Left lung (tissue), 14 donors: ENCODE measurements at places on chromosomes 3 and 15. TPM values are rescaled to one million over a fixed set of nuclear protein-coding genes. Genes with fewer than 3 reads are reported as not detected.

INKA1 gene
- total RNA-seq: 6.3 TPM

TF gene
- total RNA-seq: 3.5 TPM

LRTM1 gene
- not detected for total RNA-seq

DNA sequence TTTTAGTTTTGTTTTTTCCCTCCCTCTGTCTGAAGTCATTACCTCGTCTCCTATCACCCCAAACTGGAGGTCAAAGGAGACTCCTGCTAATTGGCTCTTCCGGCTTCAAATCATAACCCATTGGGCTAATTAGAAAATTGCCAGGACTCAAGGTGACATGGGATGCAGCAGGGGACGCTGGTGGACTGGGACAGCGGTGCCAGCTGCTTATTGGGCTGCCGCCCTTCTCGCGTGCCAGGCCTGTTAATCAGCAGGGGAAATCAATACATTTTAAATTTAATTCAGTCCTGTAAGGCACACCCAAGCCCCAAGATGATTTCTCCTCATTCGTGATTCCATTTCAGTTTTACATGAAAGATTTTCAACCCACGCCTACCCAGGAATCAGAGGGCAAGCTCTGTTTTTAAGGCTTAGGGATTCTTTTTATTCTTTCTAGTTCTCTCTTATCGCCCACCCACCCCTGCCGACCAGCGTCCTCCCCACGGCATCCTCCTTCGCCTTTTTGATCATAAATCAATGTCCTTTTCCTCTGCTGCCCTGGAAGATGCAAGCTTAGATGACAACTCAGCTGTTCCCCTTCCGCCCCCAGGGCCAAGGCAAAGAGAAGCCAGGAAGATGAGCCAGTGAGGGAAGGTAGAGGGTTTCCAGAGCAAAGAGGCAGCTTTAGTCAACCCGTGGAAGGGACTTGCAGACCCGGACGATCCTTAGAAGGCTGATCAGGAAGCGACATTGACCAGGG lies 329.6 kb downstream of the UACA start:
- no peaks in the 10 kb centered on the region for H3K27me3 ChIP-seq
- no peak overlapping the region for H3K4me3 ChIP-seq
- H3K4me1 ChIP-seq: peaks cover 13% of the 10 kb centered on the region

DNA sequence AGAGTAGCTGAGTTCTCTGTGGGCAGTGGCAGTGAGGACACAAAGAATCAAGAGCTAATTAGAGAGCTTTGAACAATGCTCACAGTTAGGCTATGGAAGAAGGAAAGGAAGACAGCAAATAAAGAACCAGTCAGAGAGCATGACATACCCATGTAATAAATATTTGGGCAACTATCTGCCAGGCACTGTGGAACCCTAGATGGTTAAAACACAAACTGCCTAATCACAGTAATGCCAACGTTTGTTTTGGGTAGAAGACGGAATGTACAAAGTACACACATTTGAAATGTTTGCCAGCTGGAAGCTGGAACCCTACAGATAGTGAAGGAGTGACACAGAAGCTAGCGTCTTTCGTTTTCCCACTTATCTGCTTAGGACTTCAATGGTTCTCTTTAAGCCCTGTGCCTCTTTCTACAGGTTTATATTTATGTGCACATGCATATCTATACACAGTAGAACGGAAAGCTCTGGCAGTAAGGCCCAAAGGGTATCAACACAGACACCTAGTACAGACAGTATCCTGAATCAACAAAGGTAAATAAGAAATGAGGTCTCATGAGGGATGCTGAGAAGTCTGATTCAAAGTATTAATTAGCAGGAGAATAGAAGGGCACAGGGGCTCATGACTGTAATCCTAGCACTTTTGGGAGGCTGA lies 44.6 kb downstream of the ANKRD28 start:
- peak overlapping the region; percentile 18 for H3K27ac ChIP-seq
- H3K4me1 ChIP-seq: no peaks in the 10 kb centered on the region
- no peaks in the 10 kb centered on the region for H3K36me3 ChIP-seq
- H3K4me3 ChIP-seq: no peak overlapping the region

- no peak overlapping the region for H3K4me3 ChIP-seq
- no peak overlapping the region for H3K27ac ChIP-seq
- no peaks in the 10 kb centered on the region for H3K4me1 ChIP-seq
Observed at GRCh38 chr3:186277268-186277909, 84.6 kb downstream of the DGKG start.

- no peak for DNase-seq
- no peaks in the 10 kb centered on the region for H3K36me3 ChIP-seq
- no peaks in the 10 kb centered on the region for H3K4me1 ChIP-seq
- H3K27ac ChIP-seq: no peak overlapping the region
- no peaks in the 10 kb centered on the region for H3K27me3 ChIP-seq
Observed at GRCh38 chr15:86042226-86042625, 37.4 kb upstream of the AGBL1 start.

DNA sequence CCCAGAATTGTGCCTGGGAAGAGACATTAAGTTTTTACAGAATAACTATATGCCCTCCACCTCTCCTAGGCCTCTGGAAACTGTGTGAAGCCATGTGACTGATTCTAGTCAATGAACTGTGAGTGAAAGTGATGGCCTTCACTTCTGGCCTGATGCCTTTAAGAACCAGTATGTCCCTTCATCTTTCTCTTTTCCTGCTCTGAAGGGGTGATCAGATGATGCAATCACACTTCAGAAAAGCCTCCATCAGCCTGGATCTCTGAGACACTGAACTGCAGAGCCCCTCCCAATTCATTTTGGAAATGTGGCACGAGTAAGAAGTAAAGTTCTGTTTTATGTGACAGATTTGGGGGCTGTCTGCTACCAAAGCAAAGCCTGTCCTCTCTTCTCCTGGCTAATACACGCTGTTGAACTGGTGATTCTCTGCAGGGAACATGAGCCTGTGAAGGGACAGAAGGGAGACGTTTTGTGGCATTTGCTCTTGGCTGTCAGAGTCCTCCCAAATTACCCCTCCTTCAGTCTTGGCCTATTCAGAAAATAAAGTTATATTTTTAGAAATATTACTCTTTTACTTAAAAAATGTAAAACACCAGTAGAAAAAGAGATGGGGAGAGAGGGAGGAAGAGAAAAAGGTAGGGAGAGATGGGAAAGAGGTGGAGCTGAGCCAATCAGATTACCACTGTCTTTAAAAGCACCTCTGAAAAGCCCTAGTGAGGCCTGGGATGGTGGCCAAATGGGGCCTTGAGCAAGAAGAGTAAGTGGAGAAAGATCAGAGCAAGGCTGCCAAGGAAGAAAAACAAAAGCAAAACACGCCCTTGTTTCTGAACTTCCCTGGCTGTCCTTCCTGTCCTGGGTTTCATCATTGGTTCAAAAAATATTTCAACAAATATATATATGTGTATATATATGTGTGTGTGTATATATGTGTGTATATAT lies 40.9 kb upstream of the RYK start:
- peak; percentile 92 for DNase-seq
- no peak overlapping the region for H3K4me3 ChIP-seq
- no peaks in the 10 kb centered on the region for H3K27me3 ChIP-seq
- H3K36me3 ChIP-seq: no peaks in the 10 kb centered on the region

- peak within 1 kb of the TSS; percentile 71 for H3K4me3 ChIP-seq
- H3K27ac ChIP-seq: peak within 1 kb of the TSS; percentile 89
- no peaks in the 10 kb centered on the region for H3K36me3 ChIP-seq
Observed at GRCh38 chr3:191328962-191329653, at the start of gene CCDC50. TSS of gene CCDC50 (plus strand) at chr3:191329394. CDS start at chr3:191329675, 281 bp downstream.
